ENCODE measurements at places on chromosomes 5 and 9.

DNA sequence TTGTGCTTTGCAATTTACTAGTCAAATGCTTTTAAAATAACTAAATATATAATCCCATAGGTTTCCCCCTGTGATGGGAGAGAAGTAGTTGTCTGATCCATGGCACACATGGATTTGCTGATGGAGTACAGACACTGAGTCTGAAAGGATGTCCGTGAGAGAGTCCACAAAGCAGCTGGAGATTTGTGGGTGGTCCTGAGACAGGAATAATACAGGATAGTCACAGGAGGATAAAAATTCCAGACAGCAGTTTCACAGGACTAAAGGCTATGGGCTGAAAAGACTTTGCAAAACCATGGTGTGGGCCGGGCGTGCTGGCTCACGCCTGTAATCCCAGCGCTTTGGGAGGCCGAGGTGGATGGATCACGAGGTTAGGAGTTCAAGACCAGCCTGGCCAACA is 58.7 kb upstream of the ZFR start:
- no peak for DNase-seq

DNA sequence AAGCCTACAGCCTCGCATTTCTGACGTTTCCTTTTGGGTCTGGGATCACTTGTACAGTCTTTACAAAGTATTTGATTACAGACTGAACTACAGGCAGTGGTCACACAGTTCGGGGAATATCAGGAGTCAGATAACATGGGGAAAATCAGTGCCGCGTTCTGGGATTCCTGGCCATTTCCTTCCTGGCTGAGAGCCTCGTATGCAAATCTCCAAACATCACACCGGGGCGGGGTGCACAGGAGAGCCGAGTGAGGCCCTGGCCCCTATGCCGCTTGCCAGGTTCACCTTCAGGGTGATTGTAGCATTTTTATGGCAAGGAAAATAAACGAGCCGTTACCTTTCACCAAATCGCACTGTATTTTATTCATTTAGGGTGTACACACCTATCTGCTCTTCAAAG is 29.6 kb upstream of the SLC9A3 start:
- no peak for DNase-seq

GRCh38 chr5:30121043-30121442 is 1072.4 kb upstream of the CDH6 start:
- no peak for DNase-seq

- no peak for DNase-seq
Observed at GRCh38 chr5:112034421-112034979, 277.5 kb upstream of the NREP start.

DNA sequence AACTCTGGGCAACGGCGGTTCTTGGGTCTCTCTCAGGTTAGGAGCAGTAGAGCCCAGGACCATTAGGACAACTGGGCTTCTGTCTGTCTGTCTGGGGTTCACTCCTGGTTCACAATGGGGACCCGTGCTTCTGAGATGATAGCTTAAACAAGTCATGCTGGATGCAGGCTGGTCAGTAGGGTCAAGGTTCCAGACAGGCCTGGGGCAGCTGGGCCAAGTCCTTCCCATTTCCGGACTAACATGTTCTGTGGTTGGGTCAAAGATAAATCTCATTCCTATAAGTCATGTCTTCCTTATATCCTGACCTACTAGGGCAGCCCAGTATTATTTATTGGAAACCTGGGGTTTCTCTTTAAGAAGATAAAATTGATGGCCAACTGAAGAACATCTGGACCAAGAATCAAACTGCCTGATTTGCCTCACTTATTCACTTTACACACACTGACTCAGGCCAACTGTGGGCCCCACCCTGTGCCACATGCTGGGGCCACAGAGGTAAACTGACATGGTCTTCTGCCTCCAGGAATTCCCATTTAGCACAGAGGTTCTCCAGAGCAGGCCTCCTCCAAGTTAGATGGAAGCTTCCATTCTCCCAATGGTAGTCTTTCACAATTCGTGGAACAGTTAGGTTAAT is 8.3 kb downstream of the HDHD3 start:
- peak; percentile 72 for DNase-seq

DNA sequence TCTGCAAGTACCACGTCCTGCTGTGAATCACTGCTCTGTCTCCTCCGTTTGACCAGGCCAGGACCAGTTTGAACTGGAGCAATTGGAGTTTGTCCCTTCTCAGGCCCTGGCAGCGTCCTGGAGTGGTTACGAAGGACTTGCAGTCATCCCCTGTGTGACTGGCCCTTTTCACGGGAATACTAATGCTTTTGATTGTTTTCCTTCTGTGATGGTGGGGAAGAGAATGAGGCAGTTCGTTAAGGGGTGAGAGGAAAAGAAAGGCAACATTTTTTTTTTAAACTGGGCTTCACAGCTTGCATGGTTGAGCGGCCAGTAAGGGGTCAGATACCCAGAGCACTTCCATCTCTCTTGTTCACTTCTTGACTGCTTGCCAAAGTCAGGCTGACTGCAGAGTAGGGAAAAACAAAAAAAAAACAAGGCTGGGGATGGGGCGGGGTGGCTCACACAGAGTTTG is 153.5 kb upstream of the STK32A start:
- no peak for DNase-seq

GRCh38 chr5:129377504-129377903 is 82.6 kb upstream of the ADAMTS19 start:
- no peak for DNase-seq

DNA sequence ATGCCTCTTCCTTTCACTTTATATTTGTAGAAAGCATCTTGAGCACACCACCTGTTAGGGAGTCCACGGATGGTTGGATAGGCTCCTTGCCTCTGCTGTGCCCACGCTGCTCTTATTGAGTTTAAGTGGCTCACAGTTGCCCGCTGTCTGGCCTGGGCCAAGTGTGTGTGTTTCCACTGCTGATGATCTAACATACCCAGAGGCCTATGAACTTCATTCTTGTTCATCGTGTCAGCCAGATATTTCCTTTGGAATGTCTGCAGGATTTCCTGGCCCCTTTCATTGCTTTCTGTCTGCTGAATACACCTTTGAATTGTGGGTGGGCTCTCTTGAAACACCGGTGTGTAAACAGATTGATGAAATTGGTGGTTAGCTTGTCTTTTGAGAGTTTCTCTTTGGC is 46.6 kb downstream of the MVB12B start:
- DNase-seq: no peak

DNA sequence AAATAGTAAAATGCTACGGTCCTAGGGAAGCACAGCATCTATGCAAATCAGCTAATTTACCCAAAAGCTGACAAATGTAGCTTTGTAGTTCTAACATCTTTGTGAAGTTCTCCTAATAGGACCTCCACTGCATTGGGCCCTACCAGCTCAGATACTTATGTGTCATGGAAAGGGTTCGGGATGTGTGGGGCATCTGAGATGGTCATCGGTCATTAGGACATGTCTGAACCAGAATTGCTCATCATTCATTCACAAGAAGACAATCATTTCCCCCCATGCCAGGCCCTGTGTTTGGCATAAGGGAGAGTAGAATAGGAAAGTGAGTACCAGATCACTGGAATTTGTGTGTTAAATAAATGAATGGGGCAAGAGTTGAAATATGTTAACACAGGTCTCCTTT is 35.7 kb downstream of the PWWP2A start:
- DNase-seq: no peak

- DNase-seq: no peak
Observed at GRCh38 chr5:96821260-96821916, 13.6 kb upstream of the ERAP1 start.

GRCh38 chr9:69599232-69599971 is 72.8 kb downstream of the APBA1 start:
- DNase-seq: no peak

- DNase-seq: no peak
Observed at GRCh38 chr9:101184813-101185278, 156.3 kb downstream of the PLPPR1 start.

DNA sequence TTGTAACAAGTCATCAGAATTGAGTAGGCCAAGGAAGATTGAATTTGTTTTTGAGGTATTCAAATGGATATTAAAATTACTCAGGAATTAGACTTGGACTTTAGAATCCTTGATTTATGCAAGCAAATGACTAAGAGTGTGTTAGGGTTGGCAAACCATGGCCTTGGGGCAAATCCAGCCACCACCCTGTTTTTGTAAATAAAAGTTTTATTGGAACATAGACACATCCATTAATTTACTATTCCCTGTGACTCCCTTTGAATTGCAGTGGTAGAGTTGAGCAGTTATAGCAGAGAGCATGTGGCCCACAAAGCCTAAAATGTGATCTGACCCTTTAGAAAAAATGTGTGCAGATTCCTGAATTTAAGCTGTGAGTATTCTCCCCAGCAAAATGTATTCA is 115.6 kb downstream of the WDR70 start:
- DNase-seq: no peak

DNA sequence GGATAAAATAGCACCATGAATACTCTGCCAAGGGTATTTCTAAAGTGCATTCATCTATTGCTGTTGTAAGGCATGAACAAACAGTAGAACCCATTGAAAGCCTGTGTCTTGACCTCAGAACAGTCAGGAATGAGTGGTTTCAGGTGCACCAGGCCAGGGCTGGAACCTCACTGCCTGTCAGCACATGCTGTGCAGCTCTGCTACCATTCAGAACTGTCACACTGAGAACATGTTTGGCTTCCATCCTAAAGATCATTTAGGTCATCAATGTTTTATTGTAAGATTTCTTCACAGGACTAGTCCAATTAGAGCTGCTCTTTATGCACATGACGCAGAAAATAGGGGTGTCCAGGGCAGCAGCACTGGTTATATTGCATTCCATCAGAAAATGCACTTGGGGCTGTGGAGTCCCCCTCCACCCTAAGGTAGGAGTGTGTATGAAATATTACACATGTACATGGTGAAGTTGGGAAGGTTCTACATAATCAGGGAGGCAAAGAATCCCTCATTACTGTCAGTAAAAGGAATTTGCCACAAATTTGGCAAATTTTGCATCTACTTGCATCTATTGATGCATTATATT is 408.0 kb downstream of the CTNND2 start:
- no peak for DNase-seq

DNA sequence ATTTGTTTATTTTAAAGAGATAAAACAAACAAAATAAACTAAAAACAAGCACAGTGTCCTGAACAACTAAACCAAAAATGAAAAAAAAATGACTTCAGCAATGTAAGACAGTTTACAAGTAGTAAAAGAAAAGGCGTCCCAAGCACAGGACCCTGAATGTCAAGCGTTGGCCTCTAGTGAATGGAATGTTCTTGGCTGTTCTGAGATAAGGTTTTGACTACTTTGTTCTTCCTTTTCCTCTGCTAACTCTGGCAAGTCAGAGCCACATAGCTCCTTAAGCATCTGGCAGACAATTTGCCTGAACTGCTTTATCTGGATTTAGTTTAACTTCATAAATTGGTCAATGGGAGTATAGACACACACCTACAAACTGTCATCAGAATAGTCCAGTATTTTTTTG is 655.2 kb downstream of the ANXA1 start:
- no peak for DNase-seq

- peak; percentile 42 for DNase-seq
Observed at GRCh38 chr5:139551191-139551889, 9.8 kb upstream of the UBE2D2 start.

DNA sequence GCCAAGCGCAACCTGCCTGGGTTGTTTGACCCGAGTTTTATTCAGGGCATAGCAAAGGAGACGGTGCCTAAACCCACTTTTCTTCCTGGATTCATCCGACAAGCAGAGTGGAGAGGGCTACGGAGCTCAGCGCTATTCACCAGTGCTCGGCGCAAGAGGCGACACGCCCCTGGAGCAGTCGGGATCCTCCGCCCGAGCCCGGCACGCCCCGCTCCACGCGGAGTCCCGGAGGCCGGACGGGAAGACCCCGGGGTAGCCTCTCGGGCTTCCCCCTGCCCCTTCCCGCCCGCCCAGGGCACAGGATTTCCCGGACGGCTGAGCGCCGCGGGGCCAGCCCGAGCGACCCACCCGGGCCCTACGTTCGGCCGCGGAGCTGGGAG is 427 bp downstream of the SERINC5 start:
- DNase-seq: peak; percentile 72

- no peak for DNase-seq
Observed at GRCh38 chr5:132094393-132095076, 20.9 kb downstream of the CSF2 start.

DNA sequence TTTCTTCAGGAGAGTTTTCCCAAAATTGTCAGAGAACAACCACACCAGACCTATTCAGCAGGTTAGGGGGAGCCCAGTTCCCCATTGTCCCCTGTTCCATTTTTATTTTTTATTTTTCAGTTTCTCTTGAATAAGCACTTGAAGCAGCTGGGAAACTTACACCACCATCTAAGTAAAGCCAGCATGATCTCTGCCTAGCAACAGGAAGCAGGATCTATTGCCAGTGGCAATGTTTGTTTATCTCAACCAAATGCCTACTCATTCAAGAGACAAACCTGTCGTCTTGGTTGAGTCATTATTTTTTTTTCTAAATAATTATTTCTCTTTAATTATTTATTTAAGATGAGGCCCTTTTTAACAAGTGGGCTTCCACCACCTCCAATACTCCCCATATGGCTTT is 379.3 kb downstream of the PLK2 start:
- DNase-seq: no peak

DNA sequence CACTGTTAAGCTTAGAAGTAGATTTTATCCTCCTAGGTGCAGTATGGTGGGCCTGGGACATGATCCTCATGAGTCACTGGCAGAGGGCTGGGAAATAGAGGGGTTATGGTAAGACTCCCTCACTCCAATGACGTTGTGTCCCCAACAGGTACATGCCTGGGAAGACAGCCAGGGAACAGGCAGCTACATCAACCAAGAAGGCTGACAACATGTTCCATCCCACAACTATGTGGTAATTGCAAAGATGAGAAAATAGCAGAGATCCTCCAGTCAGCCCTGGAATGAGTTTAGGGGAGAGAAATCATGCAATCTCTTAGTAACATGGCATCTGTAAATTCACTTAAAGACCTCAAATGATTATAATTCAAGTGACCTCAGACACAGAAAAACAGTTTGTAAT is 114.4 kb upstream of the LIFR start:
- DNase-seq: no peak

- DNase-seq: peak; percentile 80
Observed at GRCh38 chr5:100706776-100707175, 171.6 kb downstream of the FAM174A start.

GRCh38 chr5:40560474-40561110 is 119.1 kb upstream of the PTGER4 start:
- no peak for DNase-seq

GRCh38 chr9:71383308-71383940 is 262.0 kb upstream of the TRPM3 start:
- DNase-seq: no peak

GRCh38 chr9:100774962-100775361 is 197.1 kb downstream of the CAVIN4 start:
- no peak for DNase-seq

DNA sequence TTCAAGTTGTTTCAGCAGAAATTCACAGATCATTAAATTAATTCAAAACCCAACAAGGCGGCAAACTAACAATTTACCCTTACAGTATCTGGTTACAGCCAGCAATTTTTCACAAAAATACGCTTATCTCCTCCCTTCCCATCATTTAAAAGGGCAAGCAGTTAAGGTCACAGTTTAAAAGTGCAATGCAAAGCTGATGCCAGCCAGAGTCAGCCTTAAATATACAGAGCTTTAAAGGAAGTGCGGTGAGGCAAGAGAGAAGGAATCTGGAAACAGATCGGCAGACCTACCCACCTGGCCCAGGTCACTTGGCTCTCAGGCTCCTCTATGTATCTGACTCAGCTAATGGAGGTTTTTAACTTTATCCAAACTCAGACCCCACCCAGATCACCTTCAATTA is 31.0 kb downstream of the EPB41L4A start:
- DNase-seq: no peak

All from hematopoietic multipotent progenitor cell treated with erythropoietin and hydrocortisone succinate and interleukin-3 and kit ligand, for 6 days (in vitro differentiated cells).